ENCODE measurements at places on chromosomes 5 and 9. TPM values are rescaled to one million over a fixed set of nuclear protein-coding genes. Genes with fewer than 3 reads are reported as not detected.

DNA sequence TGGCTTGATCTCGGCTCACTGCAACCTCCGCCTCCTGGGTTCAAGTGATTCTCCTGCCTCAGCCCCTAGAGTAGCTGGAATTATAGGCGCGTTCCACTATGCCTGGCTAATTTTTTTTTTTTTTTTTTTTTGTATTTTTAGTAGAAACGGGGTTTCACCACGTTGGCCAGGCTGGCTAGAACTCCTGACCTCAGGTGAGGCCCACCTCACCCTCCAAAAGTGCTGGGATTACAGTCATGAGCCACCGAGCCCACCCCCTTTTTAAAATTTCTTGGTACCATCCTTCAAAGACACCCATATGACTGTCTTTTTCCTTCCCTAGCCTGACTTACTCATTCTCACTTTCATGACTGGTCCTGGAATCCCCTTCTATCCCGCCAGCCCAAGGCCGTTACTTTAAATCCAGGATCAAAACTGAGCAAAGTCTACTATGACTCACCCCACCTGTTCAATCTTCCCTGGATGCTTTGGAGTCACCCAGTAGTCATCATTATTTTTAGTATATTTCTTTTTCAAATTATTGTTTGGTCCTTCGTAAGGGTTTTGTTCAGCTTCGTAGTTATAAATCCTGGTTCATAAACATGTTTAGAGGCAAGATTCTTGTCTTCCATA lies 1.2 kb upstream of the TBCA start:
- DNase-seq: peak; percentile 36

DNA sequence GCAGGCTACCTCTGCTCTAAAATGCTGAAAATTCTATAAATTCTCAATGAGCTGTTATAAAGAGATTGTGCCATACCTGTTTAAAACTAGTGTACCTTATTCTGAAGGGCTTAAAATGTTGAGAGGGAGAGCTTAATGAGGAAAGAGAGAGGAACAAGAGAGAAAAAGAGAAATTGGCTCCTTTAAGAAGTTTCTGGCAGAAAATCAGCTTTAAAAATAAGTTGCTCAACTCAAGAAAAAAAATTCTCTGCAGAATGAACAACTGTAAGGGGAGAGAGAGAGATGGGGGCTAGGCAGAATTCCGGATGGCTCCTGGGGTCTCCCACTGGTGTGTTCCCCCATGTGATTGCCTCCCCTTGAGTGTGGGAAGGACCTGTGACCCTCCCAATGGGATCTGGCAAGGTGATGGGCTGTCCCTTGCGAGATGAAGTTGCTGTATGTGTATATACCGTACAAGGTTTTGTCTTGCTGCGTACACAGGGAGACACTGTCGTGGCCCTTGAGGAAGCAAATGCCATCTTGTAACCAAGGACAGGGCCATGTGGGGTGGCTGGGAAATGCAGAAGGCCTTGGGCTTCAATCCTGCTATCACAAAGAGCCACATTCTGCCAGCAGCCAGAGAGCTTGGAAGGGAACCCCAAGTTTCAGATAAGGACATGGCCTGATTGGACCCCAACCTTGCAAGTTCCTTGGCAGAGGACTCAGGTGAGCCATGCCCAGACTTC lies 64.3 kb upstream of the S1PR3 start:
- DNase-seq: no peak

Gene FSD1L
- total RNA-seq: 6.8 TPM

- DNase-seq: peak; percentile 24
Observed at GRCh38 chr9:69771775-69772418, 12.1 kb upstream of the PTAR1 start.

Gene DPYSL3
- total RNA-seq: 8.2 TPM

DNA sequence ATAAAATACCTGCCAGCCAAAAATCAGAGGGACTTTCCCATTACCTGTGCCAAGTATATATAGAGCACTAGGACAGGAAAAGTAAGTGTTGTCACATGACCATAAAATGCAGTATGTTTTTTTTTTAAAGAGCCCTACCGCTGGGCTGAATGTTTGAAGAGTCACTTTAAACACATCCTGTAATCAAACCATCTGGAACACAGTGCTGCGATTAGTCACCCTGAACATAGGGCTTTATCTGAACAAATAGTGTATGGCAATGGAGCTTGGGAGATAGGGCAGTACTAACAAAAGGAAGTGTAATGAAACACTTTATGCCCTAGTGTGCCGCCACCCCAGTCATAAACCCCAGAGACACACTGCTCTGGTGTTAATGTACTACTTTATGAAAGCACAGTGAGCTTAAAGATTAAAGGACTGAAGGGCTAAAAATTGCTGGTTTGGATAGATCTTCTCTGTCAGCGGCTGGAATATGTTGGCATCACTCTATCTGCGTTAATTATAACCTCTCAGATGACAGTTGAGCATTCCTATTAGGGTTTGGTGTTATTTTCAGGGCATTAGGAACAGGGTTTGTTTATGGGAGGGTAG lies 90.4 kb downstream of the ZNF608 start:
- DNase-seq: peak; percentile 90

DNA sequence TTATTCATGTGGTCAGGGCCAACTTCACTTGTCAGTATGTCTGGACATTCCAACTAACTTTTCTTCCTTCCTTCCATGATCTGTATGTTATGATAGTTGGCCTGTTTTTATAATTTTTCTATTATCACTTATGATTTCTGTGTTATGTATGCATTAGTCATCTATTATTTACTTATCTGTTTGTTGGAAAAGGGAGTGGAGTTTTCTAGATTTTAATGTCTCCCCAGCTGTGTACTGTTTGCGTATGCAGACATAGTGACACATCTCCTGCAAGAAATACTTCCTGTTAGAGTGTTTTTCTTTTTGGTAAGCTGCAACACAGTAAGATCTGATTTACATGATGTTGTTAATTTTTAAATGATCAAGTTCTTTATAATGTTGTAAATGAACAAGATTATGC lies 8.7 kb upstream of the INSYN2B start:
- no peak for DNase-seq

Gene BSPRY
- 0.17 TPM for total RNA-seq

Gene RNF183
- total RNA-seq: not detected

GRCh38 chr9:93645149-93645889 lies 68.9 kb downstream of the PHF2 start:
- no peak for DNase-seq

- DNase-seq: no peak
Observed at GRCh38 chr9:136658849-136659535, 3.7 kb upstream of the EGFL7 start.

- peak; percentile 59 for DNase-seq
Observed at GRCh38 chr9:90142580-90142979, 500.0 kb downstream of the DIRAS2 start.

DNA sequence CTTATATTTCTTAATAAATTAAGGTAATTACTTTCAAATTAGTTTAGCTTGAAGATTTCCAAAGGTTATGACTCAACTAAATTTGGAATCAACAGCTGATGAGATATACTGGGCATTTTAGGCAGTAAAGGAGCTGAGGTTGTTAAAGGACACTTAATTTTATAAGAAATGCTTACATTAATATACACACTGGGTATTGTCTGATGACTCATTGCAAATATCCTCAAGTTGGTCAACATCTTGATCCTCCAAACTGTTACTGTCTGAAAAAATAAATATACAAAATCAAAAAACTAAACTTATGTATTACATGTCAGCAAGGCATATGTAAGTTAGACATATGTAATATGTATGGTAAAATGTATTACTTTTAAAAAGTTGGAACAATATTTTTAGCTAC lies 3.4 kb downstream of the GFM2 start:
- no peak for DNase-seq

Gene KCNT1
- total RNA-seq: not detected

Gene SLC36A3
- not detected for total RNA-seq

- DNase-seq: peak; percentile 27
Observed at GRCh38 chr9:21317956-21318923, 13.1 kb upstream of the IFNA5 start.

DNA sequence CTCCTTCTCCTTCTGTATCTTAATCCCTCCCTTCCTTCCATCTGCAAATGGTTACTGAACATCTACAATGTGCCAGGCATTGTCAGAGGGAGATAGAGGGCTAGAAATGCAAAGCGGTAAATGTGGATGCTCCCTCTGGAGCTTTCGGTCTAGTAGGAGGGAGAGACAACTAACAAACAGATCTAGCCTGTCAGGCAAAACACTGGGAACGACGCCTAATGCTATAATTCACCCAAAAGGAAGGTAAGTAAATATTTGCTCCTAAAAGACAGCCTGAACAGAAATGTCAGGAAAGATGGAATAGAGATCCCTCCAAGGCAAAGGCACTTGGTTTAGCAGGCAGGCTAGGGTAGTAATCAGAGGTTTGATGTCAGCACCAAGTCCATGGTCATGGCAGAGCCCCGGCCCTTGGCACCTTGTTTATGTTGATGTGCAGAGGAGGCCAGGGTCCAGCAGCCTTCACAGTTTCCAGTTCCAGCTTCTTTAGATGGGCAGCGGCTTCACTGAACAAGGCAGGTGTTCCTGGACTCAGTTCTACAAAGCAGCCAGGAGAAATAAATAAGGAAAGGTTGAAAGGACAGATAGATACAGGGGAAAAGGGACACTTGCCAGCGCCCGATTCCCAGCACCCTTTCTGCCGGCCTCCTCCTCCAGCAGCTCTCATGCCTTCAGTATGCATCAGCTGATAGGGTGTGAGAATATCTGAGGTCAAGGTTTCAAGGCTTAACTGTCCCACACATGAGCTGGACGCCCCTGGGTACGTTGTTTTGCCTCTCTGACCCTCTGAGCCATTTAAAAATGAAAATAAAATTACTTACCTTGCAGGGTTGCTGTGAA lies 46.5 kb upstream of the FRRS1L start:
- DNase-seq: no peak

DNA sequence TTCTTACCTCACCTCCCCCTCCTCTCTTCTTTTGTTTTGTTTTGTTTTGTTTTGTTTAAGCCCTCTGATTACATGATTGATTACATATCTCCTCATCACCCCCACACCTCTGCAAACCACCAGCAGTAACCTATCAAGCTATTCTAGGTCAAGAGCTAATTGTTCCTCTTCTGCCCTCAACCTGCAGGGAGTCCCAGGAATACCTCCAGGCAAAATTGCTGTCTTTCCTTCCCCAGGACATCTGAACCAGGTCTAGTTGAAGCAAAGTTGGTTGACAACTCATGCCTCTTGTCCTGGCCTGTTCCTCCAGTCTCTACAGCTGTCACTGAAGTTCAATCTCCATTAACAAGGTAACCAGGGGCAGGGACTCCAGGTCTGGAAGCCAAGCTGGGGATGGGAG lies 80.0 kb upstream of the PTGER4 start:
- no peak for DNase-seq

- no peak for DNase-seq
Observed at GRCh38 chr5:102888483-102888882, 133.4 kb downstream of the PAM start.

DNA sequence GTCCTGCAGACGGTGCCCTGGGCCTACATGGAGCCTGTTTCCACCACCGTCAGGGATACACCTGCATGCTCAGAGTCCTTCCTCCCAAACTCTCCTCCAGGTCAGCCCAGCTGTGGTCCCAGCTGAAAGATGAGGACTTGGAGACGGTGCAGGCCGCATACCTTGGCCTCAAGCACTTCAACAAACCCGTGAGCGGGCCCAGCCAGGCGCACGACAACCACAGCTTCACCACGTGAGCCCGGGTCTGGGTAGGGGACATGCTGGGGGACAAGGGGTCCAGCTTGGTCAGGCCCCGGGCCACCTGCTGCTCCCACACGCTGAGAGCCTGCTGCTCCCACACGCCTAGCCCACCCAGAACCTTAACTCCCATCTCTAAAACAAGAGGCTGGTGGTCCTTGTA lies 16.6 kb upstream of the CARD19 start:
- no peak for DNase-seq

- DNase-seq: peak; percentile 63
Observed at GRCh38 chr9:110248361-110248760, 7.9 kb downstream of the TXN start.
